Activated CD4-positive, CD25-positive, alpha-beta regulatory T cell treated with anti-CD3 and anti-CD28 coated beads, Interleukin-2, amount 50 U/mL, for 72 hours (primary cell): ENCODE measurements at places on chromosomes 1 and 21.

DNA sequence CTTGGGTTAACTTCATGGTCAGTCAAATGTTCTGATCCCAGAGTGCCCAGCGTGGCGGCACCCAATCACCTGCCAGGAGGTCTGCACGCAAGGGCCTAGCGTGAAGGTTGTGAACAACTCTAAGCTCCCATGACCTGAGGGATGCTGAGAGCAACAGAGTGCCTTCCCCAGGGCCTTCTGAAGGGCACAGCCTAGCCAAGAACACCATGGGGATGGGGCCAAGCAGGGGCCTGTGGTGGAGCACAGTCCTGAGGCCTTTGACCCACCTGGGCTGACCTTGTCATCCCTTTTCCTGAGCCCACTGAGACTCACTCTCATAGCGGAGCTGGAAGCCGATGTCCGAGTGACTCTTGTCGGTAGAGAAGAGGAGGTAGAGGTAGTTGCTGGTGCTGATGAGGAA lies 138.8 kb upstream of the HMGB4 start:
- DNase-seq: no peak

DNA sequence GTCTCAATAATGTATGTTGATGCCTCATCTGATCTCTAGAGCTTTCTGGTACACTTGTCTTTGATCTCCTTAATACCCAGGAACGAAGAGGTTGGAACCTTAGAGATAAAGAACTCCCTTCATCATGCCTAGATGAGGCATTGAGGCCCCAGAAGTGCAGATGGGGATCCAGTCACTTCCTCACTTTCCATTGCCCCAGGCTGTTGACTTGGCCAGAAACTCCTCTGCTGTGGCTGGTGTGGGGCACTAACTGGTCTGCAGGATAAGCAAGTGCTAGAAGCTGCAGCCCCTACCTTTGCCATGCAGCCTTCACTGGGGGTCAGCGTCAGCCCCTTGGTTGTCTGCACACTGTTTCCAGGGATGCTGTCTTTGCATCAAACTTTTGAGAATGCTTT lies 49.9 kb downstream of the STUM start:
- DNase-seq: no peak

- DNase-seq: no peak
Measured at GRCh38 chr21:44000360-44000759, 11.7 kb upstream of the TRAPPC10 start.

DNA sequence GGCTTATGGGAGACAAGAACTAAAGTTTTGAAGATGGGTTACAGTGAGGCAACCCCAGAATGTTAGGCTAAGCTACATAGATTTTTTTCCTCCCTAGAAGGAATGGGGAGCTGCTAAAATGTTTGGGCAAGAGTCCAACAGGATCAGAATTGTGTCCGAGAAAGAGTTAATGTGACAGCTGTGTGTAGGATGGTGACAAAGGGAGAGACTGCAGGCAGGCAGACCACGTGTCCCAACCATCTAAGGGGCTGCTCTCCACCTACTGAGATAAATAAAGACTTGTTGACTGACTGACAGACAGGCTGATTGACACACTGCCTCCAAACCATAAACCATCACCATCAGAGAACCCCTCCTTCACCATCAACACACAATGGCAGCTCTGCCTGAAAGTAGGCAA lies 133.7 kb upstream of the CTTNBP2NL start:
- no peak for DNase-seq

GRCh38 chr1:117070124-117070523 lies 10.0 kb downstream of the TTF2 start:
- no peak for DNase-seq

- DNase-seq: no peak
Measured at GRCh38 chr1:240768979-240769378, 157.0 kb upstream of the GREM2 start.

- no peak for DNase-seq
Measured at GRCh38 chr21:16912075-16912474, 600.8 kb upstream of the CXADR start.

DNA sequence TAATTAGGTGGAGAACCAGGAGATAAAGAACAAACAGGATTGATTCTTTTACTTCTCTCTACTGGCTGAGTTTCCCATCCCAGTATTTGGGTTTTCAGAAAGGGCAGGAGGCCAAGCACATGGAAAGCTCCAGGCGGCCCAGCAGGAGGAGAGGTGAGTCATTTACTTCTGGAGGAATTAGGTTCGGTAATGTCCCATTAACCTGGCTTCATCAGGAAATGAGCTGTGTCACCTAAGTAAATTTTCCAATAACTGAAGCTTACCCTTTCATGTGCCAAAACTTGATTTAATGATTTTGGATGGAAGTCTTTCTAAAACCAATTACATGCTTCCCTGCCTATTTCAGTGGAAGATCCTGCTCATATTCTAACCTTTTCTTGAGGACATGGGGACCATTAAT lies 257.6 kb upstream of the USP24 start:
- no peak for DNase-seq

DNA sequence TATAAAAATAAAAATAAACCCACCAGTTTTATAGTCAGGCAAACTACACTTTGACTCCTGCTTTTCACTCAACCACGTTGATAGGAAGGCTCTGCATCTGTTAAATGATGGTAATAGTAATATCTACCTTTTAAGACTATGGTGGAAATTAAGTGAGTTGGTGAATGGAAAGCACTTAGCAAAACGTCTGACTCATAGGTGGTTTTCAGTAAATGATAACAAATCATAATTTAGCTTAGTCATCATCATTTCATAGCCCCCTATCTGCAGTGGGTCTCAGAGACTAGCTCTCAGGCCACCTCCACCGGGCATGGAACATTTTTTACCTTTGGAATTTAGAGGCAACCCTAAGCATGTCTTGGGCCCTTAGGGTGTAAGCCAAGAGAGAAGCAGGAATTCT lies 160.0 kb downstream of the PDE4B start:
- no peak for DNase-seq

GRCh38 chr1:32858136-32858535 lies 12.6 kb downstream of the FNDC5 start:
- no peak for DNase-seq
